ENCODE measurements at places on chromosomes 12 and 14. TPM values are rescaled to one million over a fixed set of nuclear protein-coding genes. Genes with fewer than 3 reads are reported as not detected.

The CD69 gene
- total RNA-seq = 0.40 TPM

The OTOGL gene
- total RNA-seq = 0.60 TPM

The FIGNL2 gene
- 4.8 TPM for total RNA-seq

The NTS gene
- not detected for total RNA-seq

The GZMB gene
- total RNA-seq = not detected

The OR6J1 gene
- total RNA-seq = not detected

The CCDC198 gene
- total RNA-seq = not detected

The SINHCAF gene
- total RNA-seq = 241 TPM

The LTBP2 gene
- 2.9 TPM for total RNA-seq

The TAS2R43 gene
- total RNA-seq = 1.9 TPM

The ARMH4 gene
- total RNA-seq = 19.8 TPM

The AKAP5 gene
- total RNA-seq = 2.1 TPM

The KLHDC2 gene
- 60.1 TPM for total RNA-seq

The SERPINA10 gene
- not detected for total RNA-seq

The GLIPR1 gene
- total RNA-seq = 25.8 TPM

The PRH2 gene
- not detected for total RNA-seq

The TCL1B gene
- not detected for total RNA-seq

The CBLN3 gene
- total RNA-seq = 4.8 TPM

The HSP90AA1 gene
- 325 TPM for total RNA-seq

The CSRP2 gene
- 81.8 TPM for total RNA-seq

The KRT82 gene
- total RNA-seq = not detected

The RPS6KL1 gene
- total RNA-seq = 0.13 TPM

The GTF2H3 gene
- total RNA-seq = 36.1 TPM

All from mesothelial cell of epicardium (in vitro differentiated cells).